ENCODE measurements at places on chromosomes 7 and 10. TPM values are rescaled to one million over a fixed set of nuclear protein-coding genes. Genes with fewer than 3 reads are reported as not detected.

ARL5B gene
- 9.3 TPM for total RNA-seq

GRCh38 chr7:153832160-153832559, 220.0 kb upstream of the DPP6 start:
- DNase-seq = no peak
- H3K36me3 ChIP-seq = no peaks in the 10 kb centered on the region
- no peaks in the 10 kb centered on the region for H3K4me1 ChIP-seq
- no peak overlapping the region for H3K4me3 ChIP-seq

- no peaks in the 10 kb centered on the region for H3K4me1 ChIP-seq
- H3K27ac ChIP-seq = no peak overlapping the region
- H3K27me3 ChIP-seq = no peaks in the 10 kb centered on the region
- H3K4me3 ChIP-seq = no peak overlapping the region
These were observed 16.3 kb downstream of the PRKCQ start for GRCh38 chr10:6563731-6564130.

DNA sequence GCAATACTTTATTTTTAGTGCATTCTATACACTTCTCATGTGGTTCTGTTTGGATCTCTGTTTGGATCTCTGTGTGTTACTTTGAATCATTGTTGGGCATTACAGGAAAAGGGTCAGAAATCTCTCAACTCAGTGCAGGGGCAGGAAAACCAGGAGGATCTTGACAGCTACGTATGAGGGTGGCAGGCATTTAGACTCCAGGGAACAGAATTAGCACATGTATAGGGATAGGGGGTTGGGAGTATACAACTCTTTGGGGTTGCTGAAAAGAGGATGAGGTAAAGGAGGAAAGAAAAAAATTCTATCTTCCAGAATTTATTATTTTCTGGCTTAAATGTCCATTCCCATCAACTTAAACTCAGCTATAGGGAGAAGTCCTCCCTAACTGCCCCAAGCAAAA, 59.4 kb upstream of the MKI67 start:
- no peaks in the 10 kb centered on the region for H3K4me1 ChIP-seq
- no peak overlapping the region for H3K27ac ChIP-seq
- no peaks in the 10 kb centered on the region for H3K36me3 ChIP-seq

DNA sequence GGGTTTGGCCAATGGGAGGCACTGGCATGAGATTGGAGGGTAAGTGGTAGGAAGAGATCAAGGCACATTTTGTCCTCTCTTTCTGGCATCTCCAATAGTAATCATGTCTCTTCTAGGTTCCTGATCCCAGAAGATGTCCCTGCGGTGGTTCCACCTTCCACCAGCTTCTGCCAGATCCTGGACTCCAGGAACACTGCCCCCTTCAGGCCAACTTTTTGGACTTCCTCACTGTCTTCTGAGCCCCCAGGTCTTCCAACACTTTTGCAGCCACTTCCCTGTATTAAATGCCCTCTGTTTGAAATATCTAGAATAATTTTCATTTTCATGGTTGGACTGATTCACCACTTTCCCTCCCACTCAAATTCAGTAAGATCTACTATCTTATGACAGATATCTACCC, 60.9 kb downstream of the BAMBI start:
- no peak overlapping the region for H3K27ac ChIP-seq
- no peaks in the 10 kb centered on the region for H3K4me1 ChIP-seq
- H3K27me3 ChIP-seq = no peaks in the 10 kb centered on the region
- no peak overlapping the region for H3K4me3 ChIP-seq
- no peaks in the 10 kb centered on the region for H3K36me3 ChIP-seq

- H3K27ac ChIP-seq = no peak overlapping the region
- no peaks in the 10 kb centered on the region for H3K4me1 ChIP-seq
- H3K27me3 ChIP-seq = peaks cover 7% of the 10 kb centered on the region
- DNase-seq = no peak
These were observed 7.3 kb downstream of the CYP2E1 start for GRCh38 chr10:133534417-133534816.

DNA sequence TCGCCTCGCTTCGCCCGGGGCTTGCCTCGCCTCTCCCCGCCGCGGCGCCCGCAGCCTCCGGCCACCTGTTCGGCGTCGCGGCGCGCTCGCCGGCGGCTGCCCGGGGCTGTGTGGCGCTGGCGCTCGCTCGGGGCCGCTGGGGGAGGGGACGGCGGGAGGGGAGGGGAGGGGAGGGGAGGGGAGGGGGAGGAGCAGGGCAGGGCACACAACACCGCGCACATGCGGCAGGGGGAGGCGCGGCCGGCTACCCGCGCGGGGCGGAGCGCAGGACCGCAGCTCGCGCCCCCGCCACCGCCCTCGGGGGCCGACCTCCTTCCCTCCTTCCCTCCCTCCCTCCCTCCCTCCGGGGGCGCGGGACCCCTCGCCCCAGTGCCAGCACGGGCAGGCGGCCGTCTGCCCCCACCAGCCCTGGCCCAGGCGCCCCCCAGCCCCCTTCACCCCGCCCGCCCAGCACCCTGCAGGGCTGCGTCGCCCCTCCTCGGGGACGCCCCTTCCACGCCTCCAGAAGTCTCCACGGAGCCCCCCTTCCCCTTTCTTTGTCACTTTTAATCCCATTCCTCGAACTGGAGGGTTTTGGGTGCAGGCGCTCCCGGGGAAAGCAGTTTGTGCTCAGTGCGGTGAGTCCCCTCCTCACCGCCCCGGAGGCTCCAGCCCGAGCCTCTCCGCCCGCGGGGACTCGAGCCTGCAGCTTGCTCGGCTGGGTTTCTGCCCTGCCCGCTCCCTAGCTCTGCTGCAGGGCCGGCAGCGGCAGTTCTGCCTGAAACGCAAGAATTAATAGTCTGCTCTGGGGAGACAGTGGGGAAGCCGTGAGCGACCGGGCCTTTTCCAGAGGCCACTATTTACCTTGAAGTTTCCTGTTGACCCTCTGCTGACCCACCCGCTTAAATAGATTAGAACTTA, at the start of gene PARD3:
Gene PARD3 (minus strand): TSS at position 112 of the 900 bp plus-strand sequence. CDS start 301 bp downstream, outside the sequence.
- no peaks in the 10 kb centered on the region for H3K36me3 ChIP-seq
- H3K27ac ChIP-seq = peak within 1 kb of the TSS; percentile 95
- DNase-seq = peak; percentile 87
- peak within 1 kb of the TSS; percentile 65 for H3K4me3 ChIP-seq
- H3K27me3 ChIP-seq = no peaks in the 10 kb centered on the region

DNA sequence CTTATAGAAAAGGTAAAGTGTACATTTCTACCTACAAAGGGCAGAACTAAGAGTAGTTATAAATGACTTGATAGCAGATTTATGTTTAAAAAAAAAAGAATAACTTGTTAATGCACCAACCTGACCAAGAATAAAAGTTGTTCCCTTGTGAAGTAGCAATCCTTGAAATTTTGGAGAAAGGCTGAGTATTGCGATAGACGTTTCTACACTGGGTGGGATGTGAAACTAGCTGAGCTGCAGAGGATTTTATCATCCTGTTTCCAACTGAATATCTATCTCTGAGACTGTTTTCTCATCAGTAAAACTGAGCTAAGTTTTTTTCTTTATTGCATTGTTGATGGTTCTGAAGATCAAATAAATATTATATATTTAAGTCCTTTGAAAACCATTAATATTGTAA, 14.6 kb downstream of the MDFIC start:
- H3K27me3 ChIP-seq = no peaks in the 10 kb centered on the region
- H3K4me1 ChIP-seq = peaks cover 39% of the 10 kb centered on the region
- H3K36me3 ChIP-seq = no peaks in the 10 kb centered on the region
- no peak for DNase-seq
- H3K4me3 ChIP-seq = no peak overlapping the region
- H3K27ac ChIP-seq = no peak overlapping the region
